ENCODE measurements at places on chromosomes 12 and 14.

DNA sequence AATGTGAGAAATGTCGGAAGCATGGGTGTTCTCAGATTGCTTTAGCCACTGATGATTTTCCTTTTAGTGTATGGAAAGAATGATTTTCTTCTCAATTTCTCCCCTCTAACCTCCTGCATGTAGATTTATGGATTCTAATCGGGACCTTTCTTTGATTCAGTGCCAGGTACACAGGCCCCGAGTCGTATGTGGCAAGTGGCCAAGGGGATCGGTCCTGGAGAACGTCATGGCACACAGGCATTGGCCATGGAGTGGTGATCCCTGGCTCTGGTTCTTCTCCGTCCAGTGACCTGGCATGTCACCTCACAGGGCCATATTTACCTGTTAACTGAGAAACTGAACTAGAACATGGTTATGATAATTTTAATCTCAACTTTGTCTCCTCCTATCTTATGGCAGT lies 58.1 kb downstream of the ETV6 start:
- peak; percentile 66 for DNase-seq

GRCh38 chr14:34680806-34681479 lies 33.5 kb downstream of the CFL2 start:
- no peak for DNase-seq

DNA sequence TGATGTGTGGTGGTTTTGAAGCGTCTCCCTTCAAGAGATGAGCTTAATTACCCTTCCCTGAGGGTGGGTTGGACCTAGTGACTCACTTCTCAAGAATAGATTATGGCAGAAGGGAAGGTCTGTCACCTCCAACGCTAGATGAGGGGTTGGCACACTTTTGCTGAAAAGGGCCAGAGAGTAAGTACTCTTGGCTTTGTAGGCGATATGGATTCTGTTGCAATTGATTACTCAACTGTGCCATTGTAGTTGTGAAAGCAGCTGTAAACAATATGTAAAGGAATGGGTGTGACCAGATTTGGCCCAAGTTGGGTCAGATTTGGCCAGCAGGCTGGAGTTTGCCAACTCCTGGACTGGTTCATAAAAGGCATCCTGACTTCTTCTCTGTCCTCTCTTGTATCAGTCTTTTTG lies 53.3 kb downstream of the SMIM41 start:
- DNase-seq = no peak

- DNase-seq = peak; percentile 26
Observed at GRCh38 chr12:54358191-54358944, 5.9 kb downstream of the GPR84 start.

- DNase-seq = no peak
Observed at GRCh38 chr14:20841096-20841495, 38.5 kb upstream of the RNASE1 start.

GRCh38 chr14:74395094-74395493 lies 30.9 kb downstream of the SYNDIG1L start:
- DNase-seq = no peak

DNA sequence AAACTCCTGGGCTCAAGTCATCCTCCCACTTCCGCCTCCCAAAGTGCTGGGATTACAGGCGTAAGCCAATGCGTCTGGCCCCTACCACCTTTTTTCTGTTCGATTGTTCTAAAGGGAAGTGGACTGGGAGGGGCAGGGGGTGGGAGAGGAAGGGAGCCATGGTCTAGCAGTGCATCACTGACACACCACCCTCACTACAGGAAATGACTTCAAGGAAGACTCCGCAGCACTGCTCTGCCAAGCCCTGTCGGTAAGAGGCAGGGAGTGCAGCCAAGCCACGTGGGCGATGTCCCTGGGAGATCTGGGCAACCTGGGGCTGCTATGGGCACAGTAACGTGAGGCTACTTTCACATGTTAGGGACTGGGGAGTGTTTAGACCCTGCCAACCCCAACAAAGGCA lies 18.0 kb downstream of the LRRC74A start:
- peak; percentile 21 for DNase-seq

GRCh38 chr12:113425960-113426453 lies 3.8 kb downstream of the SDSL start:
- no peak for DNase-seq
